ENCODE measurements at places on chromosomes 2 and 18.

DNA sequence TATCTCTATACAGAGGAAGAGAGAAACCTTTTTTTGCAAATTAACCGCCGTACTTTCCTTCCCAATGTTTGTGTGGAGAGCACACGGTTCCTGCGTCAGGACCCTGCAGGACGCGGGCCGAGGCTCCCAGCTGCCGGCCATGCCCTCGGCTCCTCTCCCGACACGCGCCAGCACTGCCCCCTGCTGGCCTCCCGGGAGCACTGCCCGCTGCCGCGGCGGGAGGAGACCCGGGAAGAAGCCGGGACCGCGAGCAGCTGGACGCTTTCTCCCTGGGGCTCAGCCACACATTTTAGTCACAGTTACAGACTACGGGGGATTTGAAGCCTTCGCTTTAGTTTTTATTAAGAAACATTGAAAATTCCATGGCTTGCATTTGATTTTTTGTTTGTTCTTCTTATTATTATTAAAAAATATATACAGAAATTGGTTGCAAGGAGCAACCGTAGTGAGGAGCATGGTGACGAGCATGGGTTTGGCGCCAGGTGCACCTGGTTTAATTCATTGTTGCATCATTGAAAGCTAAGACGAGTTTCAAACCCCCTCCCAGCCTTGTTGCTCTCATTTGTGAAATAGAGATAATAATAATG, 401.2 kb downstream of the GALR1 start:
- DNase-seq, result peak; percentile 24

GRCh38 chr18:44883671-44884070, 203.0 kb downstream of the SETBP1 start:
- no peak for DNase-seq

- no peak for DNase-seq
These were observed 53.0 kb upstream of the LGALSL start for GRCh38 chr2:64400733-64401528.

- no peak for DNase-seq
These were observed 36.5 kb upstream of the LHCGR start for GRCh38 chr2:48792030-48792429.
